Skin of body (tissue), 3 donors: ENCODE measurements at places on chromosomes 1 and 21.
A peak's percentile ranks its signal among the peaks of the same experiment; 100 is the strongest.

DNA sequence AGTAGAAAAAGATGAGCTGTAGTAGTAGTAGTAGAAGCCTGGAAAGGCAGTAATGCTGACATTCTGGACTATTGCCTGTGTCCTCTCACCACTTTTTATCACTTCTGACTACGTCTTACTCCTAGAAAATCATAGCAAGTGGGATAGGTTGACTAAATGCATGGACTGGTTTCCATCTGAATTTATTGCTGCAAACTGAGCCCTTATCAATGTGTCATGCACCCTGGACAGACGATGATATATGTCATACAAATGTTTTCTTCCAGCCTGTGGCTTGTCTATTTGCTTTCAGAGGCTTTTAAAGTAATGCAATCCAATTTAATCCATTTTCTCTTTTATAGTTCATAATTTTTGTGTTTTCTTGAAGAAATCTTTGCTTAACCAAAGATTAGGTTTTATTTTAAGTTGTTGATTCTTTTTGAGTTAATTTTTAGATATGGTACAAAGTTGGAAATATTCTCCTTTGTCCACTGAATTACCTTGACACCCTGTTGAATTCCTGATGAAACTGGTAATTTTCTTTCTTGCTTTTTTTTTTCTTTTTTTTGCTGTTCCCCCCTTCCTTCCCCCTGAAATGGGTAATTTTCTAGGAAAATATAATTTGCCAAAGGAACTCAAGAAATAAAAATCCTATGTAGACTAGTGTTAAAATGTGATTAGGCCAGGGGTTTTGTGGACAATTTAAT lies 47.1 kb downstream of the PHACTR4 start:
- no peak for DNase-seq

DNA sequence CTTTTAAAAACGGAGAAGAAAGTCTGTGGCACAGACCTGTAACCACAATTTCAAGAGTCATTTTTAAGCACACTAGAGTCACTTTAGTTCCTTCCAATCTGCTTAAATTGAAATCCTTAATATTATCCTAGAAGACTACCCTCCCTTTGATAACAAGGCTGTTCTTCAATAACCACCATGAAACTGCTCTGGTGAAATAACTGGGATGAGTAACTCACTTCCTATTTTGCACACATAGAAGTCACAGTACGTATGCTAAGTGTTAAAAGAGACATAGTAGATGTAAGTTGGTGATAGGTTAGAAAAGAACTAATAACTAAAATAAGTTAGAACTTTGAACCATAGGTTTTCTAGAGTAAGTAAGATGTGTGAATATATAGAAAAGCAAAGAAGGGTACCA lies 107.8 kb downstream of the NME7 start:
- no peak for DNase-seq

- DNase-seq = no peak
Measured at GRCh38 chr1:44321466-44321865, 33.6 kb downstream of the ERI3 start.

GRCh38 chr1:150696162-150696561 lies 792 bp downstream of the GOLPH3L start:
- DNase-seq = no peak

DNA sequence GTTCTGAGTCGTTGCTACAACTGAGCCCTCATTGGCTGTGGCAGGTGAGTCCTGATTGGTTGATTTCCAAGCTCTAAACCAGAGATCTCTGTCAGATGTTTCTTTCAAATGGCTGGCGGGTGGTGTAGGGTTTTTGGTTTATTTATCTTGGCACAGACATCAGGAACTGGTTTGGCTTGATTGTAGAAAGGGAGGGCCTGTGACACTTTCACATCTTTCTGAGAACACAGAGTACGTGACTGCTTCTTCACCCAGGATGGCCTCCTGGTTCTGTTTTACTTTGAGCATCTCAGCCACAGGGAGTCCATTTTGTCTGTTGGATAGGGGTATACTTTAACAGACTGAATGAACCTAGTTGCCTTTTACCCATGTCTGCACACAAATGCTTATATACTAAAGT lies 89.4 kb upstream of the GPR52 start:
- no peak for DNase-seq

GRCh38 chr1:175394739-175395138 lies 202.2 kb upstream of the KIAA0040 start:
- DNase-seq = no peak

GRCh38 chr1:66283622-66284041 lies 250.3 kb upstream of the SGIP1 start:
- DNase-seq = no peak

GRCh38 chr1:51697166-51697565 lies 80.3 kb downstream of the OSBPL9 start:
- DNase-seq = no peak

DNA sequence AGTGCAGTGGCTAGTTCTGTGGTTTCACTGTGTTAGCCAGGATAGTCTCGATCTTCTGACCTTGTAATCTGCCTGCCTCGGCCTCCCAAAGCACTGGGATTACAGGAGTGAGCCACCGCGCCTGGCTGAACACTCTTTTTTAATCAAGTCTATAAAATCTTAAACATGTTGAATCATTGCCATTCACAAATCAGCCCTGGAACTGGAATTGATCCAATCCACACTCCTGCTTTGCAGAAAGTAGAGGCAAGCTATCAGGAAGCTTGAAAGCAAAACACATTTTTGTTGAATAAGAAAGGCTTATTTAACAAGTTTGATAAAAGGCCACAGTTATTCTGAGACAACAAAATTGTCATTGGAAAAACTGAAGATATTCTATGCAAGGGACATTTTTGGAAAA lies 18.3 kb upstream of the EFHD2 start:
- no peak for DNase-seq

DNA sequence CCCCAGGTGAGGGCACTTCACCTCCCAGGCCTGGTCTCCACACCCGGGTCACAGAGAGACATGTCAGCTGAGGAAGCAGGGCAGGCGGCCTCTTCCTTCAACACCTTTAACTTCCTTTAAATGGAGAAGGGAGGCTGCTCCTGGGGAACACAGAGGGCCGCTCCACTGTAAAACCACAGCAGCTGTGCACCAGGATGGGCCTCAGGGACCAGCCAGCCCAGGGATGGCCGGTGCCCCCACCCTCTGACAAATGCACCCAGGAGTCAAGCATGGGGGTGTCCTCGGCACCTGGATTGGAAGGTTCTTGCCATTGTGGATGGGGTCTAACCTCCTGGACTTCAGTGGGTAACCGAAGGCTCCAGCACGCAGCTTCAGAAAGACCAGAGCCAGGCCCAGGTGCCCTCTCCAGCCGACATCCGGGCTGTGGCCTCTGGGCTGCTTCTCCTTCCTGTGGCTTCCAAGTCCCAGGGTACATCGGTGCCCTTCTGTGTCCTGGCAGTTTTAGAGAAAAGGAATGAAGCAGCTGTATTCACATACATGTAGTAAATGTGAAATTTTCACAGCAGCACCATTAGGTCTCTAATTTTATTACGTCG lies 121.7 kb upstream of the COL6A1 start:
- no peak for DNase-seq

GRCh38 chr1:183689762-183690204 lies 36.7 kb upstream of the APOBEC4 start:
- no peak for DNase-seq

GRCh38 chr1:235077571-235078479 lies 50.8 kb downstream of the TOMM20 start:
- DNase-seq = peak; percentile 70

DNA sequence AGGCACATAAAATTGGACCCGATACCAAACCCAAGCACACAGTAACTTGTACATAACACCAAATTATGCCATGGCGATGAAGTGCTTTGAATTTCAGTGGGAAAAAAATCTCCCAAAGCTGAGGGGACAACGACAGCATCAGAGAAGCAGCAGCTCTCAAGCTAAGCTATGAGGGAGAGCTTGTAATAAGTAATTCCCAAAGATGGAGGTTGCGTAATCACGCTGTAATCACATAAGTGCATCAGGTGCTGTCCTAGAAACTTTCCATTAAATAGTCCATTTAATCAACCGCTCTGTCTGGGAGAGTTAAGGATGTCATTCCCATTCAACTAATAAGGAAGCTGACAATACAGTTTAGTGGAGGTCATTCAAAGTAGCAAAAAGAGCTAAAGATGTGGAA lies 37.6 kb upstream of the KRTAP19-8 start:
- no peak for DNase-seq

GRCh38 chr1:224782281-224783000 lies 147.0 kb upstream of the DNAH14 start:
- no peak for DNase-seq

DNA sequence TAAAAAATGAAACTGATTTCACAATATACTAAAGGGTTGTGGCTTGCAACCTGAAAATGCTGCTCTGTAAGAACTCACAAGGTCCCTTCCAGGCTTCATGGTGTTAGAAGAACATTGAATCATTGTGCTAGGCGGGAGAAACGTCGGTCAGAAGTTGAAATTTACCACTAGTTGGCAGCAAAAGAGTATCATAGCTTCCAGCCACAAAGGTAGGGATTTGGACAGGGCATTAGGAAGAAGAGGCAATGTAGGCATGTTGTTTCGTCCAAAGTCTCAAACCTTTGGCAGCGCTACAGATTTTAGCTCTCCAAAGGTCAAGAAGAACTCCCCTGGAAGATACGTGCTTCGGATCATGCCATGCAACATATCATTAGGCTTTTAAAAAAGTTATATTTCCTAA lies 62.5 kb upstream of the ZP4 start:
- no peak for DNase-seq

DNA sequence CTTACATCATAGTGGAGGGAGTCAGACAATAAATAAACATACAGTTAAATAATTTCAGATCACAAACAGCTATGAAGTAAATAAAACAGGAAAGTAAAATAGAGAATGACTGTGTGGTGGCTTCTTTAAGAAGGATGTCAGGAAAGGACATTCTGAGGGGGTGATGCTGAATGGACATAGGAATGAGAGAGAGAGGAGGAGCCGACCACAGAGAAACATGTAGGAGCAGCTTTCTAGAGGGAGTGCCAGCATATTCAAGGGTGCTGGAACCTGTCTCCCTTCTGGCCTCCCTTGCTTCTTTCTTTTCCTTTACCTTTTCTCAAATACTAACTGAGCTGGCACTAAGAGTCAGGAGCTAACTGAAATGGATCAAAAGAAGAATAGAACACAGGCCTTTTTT lies 20.5 kb upstream of the BCL10 start:
- no peak for DNase-seq

- no peak for DNase-seq
Measured at GRCh38 chr1:87462894-87463293, 134.2 kb downstream of the LMO4 start.

- no peak for DNase-seq
Measured at GRCh38 chr1:216621536-216621935, 101.7 kb downstream of the ESRRG start.

DNA sequence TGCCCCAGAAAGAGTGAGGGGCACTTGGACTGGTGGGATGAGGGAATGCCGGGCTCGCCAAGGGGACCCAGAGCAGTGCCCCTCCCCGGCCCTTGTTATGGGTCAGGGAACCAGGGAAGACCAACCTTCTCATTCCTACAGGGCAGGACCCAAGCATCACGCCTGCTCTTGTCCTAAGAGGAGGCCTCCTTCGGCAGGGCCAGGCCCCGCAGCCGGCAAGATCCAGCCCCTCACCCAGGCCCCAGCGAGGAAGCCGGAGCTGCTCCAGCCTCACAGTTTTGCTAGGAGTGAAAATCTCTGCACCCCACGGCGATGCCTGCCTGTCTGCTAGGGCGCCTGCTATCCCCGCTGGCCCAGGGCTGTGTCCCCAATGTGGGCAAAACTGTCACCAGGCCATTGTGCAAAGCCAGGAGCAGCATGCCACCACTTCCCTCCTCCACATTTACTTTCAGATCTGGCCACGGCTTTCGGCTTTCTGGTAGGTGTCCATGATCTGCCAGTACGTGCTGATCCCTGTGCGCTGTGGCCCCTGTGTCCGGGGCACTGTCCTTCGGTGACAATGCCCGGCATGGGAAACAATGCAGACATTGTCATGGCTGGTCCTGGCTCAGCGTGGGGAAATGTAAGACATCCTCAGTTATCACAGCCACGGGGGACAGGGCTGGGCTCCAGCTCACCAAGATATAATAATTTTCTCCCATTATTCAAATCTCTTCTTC lies 9.6 kb downstream of the ACTRT2 start:
- DNase-seq = no peak

DNA sequence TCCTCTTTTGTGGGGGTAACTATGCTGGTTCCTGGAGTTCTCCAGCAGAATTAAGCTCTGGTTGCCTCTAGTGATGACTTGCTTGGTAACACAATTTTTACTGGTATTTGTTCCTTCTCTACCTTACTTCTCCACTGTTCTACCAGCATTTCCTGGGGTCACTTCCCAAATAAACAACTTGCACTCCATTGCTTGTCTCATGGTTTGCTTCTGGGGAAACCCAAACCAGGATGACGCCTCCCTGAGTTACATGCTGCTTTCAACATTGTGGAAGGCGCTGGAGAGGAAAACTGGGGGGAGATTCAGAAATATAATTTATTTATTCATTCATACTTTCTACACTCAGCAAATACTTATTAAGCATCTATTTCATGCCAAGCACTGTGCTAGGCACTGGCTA lies 55.3 kb upstream of the AK4 start:
- DNase-seq = no peak

GRCh38 chr1:212482637-212483441 lies 50.1 kb downstream of the NENF start:
- no peak for DNase-seq

DNA sequence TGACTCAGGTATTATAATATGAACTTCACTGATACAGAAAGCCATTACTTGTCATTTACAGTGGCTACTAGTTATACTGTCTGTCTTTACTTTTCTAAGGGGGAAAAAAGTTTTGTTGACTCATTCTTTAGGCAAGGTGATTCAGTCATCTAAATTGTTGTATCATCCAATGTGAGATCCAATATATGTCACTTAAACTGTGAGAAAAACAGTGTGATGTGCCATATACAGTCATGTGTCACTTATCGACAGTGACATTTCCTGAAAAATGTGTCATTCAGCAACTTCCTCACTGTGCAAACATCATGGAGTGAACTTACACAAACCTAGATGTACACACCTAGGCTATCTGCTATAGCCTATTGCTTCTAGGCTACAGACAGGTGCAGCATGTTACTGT lies 57.6 kb downstream of the KCNK2 start:
- no peak for DNase-seq

DNA sequence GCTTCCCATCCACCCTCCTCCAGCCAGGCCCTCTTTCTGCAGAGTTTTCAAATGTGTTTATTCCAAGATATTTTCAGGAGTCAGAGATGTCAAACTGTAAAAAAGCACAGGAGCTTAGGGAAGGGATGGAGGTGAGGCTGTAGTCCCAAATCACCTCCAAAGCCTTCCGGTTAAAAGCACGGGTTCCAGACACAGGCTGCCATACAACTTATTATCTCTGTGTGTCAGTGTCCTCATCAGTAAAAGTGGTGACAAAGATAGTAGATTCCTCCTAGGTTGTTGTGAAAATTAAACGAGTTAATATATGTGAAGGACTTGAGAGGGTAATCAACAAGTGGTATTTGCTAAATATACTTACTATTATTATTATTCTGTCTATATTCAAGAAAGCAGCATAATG lies 15.1 kb downstream of the S100A7A start:
- no peak for DNase-seq
